ENCODE measurements at places on chromosomes 3 and 15. TPM values are rescaled to one million over a fixed set of nuclear protein-coding genes. Genes with fewer than 3 reads are reported as not detected.

The TERC gene
- 61.5 TPM for total RNA-seq

The PLA2G4D gene
- total RNA-seq: not detected

The MKRN3 gene
- 0.38 TPM for total RNA-seq

The DUOXA1 gene
- not detected for total RNA-seq

The ATP6V1A gene
- total RNA-seq: 54.8 TPM

The ADGRG7 gene
- total RNA-seq: not detected

The GATA2 gene
- 14.9 TPM for total RNA-seq

The PLSCR2 gene
- total RNA-seq: not detected

The CCDC39 gene
- not detected for total RNA-seq

The ZNF621 gene
- 12.7 TPM for total RNA-seq

The CELF6 gene
- total RNA-seq: 0.08 TPM

The ADPRH gene
- 1.3 TPM for total RNA-seq

The GUCA1C gene
- not detected for total RNA-seq

The IMPG2 gene
- 0.05 TPM for total RNA-seq

The TMEM115 gene
- total RNA-seq: 40.6 TPM

The ZCWPW2 gene
- 0.79 TPM for total RNA-seq

The XCR1 gene
- not detected for total RNA-seq

The RLBP1 gene
- 0.16 TPM for total RNA-seq

All from SJSA1 (cell line).